ENCODE measurements at places on chromosomes 7 and 10. TPM values are rescaled to one million over a fixed set of nuclear protein-coding genes. Genes with fewer than 3 reads are reported as not detected.
A peak's percentile ranks its signal among the peaks of the same experiment; 100 is the strongest.

DNA sequence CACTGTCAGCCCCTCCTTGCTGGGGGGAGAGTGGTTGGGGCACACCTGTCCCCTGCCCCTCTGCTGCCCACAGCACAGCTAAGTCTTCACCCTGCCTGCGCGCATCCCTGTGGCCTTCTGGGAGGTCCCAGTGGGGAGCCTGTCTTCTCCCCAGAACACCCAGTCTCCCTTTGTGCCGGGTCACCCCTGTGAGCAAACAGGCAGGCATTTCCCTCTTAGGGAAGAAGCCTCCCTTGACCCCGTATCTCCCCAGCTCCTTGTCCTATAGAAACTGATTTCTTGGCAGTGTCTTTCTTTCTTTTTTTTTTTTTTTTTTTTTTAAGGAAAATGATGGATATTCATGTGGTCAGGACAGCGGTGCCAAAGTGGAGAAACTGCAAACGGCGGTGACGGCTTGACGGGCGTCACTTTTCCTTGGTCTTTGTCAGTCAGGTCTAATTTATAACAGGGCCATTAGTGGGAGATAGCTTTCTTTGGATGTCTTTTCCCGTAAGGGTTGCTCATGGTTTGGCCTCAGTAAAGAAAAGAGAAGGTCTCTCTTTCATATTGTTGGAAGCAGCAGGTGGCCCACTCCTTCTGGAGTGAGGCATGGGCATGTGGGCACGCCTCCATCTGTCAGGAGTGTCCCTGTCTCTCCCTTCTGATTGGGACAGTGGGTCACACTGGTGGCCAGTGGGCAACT lies 115.3 kb downstream of the NKX6-2 start:
- no peak overlapping the region for H3K4me3 ChIP-seq
- peaks cover 8% of the 10 kb centered on the region for H3K4me1 ChIP-seq
- no peaks in the 10 kb centered on the region for H3K27me3 ChIP-seq
- no peak for DNase-seq
- no peak overlapping the region for H3K27ac ChIP-seq

DNA sequence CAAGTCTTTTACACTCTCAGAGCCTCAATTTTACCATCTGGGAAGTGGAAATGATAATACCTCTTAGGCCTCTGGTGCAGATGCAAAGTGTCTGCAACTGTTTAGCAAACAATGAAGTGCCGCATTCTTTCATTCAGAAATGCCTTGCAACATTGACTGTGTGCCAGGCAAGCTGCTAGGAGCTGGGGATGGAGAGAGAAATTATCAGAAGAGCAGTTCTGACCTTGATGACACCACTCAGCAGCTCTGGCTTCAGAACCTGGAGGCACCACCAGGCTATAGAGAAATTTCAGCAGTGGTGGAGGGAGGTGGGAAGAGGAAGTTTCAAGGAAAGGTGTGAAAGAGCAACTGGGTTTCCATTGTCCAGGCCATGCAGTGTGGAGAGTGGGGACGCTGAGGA lies 78.1 kb upstream of the HABP2 start:
- H3K27me3 ChIP-seq: no peaks in the 10 kb centered on the region
- H3K27ac ChIP-seq: no peak overlapping the region
- no peaks in the 10 kb centered on the region for H3K36me3 ChIP-seq
- H3K4me1 ChIP-seq: no peaks in the 10 kb centered on the region

- peaks cover 3% of the 10 kb centered on the region for H3K27me3 ChIP-seq
- H3K4me3 ChIP-seq: no peak overlapping the region
- H3K27ac ChIP-seq: no peak overlapping the region
- no peaks in the 10 kb centered on the region for H3K36me3 ChIP-seq
These were observed 22.7 kb upstream of the SLC35B4 start for GRCh38 chr7:134339475-134339874.

- peaks cover 6% of the 10 kb centered on the region for H3K4me1 ChIP-seq
- no peak overlapping the region for H3K27ac ChIP-seq
These were observed 43.5 kb downstream of the ADK start for GRCh38 chr10:74194545-74194944.

DNA sequence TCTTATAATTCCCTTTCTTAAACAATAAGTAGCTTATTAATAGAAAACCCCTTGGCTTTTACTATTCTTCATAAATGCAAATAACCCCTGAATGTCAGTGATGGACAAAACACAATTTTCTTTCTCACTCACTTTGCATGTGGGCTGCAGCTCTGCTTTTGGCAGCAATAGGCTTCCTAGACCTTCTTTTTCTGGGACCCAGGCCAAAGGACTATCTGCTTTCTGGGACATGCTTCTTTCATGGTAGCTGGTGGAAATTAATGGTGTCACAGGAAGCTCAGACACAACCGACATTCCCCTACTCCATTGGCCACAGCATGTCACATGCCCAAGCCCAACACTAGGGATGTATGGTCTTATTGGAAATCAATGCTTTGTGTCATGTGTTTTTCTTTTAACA lies 134.3 kb upstream of the MDFIC start:
- no peak overlapping the region for H3K27ac ChIP-seq
- no peak overlapping the region for H3K4me3 ChIP-seq
- no peak for DNase-seq
- no peaks in the 10 kb centered on the region for H3K4me1 ChIP-seq
- H3K36me3 ChIP-seq: no peaks in the 10 kb centered on the region

- no peak overlapping the region for H3K27ac ChIP-seq
- H3K36me3 ChIP-seq: no peaks in the 10 kb centered on the region
These were observed 15.8 kb upstream of the FRMPD2 start for GRCh38 chr10:48290286-48290685.

- peak; percentile 22 for DNase-seq
- no peaks in the 10 kb centered on the region for H3K27me3 ChIP-seq
- H3K27ac ChIP-seq: no peak overlapping the region
- peaks cover 5% of the 10 kb centered on the region for H3K4me1 ChIP-seq
- no peaks in the 10 kb centered on the region for H3K36me3 ChIP-seq
These were observed 86.5 kb downstream of the HIPK2 start for GRCh38 chr7:139691253-139691781.

DNA sequence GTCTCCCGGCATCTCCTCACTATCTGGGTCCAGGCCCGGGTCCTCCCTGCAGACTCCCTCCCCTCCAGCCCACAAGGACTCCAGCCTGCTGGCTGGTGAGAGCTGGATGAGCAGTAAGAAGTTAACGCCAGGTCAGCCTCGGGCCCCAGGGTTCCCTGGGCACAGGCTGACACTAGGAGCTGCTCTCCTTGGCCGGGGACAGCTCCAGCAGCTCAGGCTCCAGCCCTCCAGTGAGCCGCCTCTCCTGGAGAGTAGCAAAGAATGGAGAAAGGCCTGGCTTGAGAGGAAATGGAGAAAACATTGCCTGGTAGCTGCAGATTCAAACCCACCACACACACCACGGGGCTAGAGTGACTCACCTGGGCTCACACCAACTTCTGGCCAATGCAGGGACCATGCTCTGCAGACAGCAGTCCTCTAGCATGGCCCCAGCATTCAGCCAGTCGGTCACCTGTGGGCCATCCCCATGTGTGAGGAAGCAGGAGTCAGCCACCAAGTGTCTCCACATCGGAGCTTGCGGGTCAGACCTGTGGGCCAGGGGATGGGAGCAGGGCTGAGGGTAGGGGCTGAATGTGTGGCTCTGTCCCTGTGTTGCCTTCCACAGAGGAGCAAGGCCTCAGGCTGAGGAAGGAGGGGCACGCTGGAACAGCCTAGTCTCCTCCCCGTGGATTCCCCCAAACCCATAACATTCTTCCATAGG lies 6.5 kb downstream of the SAP25 start:
- H3K4me1 ChIP-seq: no peaks in the 10 kb centered on the region
- no peak overlapping the region for H3K27ac ChIP-seq
- no peaks in the 10 kb centered on the region for H3K27me3 ChIP-seq
- no peak overlapping the region for H3K4me3 ChIP-seq

- no peaks in the 10 kb centered on the region for H3K27me3 ChIP-seq
- H3K36me3 ChIP-seq: no peaks in the 10 kb centered on the region
- H3K4me1 ChIP-seq: no peaks in the 10 kb centered on the region
These were observed 33.0 kb downstream of the EN2 start for GRCh38 chr7:155490697-155491628.

DNA sequence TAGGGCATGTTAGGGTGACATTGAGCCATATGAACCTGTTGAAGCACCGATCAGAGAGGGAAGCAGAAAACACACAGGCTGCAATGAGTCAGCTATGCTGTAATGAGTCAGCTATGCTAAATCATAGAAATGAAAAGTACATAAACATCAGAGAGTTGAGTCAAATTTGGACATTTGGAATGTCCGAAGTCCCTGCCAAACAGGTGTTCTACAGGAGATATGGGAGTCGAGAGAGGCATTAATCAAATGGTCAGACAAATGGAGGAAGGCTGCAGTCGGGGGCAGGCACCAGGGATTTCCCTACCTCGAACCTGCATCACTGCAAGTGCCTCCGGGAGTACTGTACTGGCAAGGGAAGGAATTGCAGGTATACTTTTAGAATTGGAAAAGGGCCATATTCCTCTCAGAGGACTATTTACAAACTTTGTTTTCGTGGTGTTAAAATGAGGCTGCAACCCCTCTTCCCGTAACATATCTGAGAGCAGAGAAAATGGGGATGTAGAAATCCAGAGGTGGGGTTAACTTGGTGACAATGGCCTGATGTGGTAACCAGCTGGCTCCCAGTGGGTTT lies 8.8 kb upstream of the ZC3HAV1 start:
- H3K4me3 ChIP-seq: no peak overlapping the region
- peaks cover 3% of the 10 kb centered on the region for H3K27me3 ChIP-seq
- DNase-seq: peak; percentile 63
- no peaks in the 10 kb centered on the region for H3K36me3 ChIP-seq
- H3K27ac ChIP-seq: no peak overlapping the region
- no peaks in the 10 kb centered on the region for H3K4me1 ChIP-seq

DNA sequence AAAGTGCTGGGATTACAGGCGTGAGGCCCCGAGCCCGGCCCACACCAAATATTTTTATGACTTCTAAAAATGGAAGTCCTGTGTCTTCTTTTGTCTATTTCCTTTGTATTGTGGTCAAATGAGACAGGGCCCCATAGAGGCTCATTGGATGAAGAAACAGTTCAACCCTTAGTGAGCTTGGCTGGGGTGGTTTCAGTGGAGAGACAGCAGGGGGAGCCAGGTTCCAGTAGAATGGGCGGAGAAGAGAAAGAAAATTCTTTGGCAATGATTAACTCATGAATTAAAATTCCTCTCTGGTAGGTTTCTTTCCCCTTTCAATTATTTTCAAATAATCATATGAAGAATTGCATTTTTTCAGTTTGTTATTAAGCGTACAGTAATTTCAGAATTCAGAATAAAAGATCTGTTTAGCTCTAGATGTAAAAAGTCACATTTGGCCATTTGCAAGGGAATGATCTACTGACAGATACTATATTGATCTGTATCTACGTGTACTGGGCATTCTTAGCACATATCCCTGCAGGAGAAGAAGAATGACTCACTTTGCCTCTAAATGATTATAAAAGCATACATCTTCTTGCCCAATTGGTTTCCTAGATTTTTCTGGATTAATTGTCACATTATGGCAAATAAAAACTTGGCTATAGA lies 43.2 kb downstream of the PNLIPRP3 start:
- DNase-seq: no peak
- H3K27me3 ChIP-seq: no peaks in the 10 kb centered on the region
- H3K36me3 ChIP-seq: no peaks in the 10 kb centered on the region
- H3K4me1 ChIP-seq: no peaks in the 10 kb centered on the region
- H3K4me3 ChIP-seq: no peak overlapping the region

DNA sequence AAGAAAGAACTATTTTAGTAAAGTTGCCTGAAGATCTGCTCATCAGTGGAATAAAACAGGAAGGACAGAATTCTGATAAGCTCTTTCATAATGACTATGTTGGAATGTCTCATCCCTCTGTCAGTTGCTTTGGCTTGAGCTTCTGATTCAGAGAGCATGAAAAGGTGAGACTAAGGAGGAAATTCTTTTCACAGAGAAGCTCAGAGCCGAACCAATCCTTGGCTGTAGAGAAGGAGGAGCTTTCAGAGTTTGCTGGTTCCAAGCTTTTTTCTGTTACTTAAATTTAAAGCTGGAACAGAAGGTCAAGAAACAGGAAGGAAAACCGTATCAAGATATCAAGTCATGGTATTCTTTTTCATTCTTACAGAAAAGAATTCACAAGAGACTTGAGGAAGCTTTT lies 24.0 kb downstream of the GSTO2 start:
- H3K27me3 ChIP-seq: no peaks in the 10 kb centered on the region
- H3K36me3 ChIP-seq: no peaks in the 10 kb centered on the region
- no peak overlapping the region for H3K4me3 ChIP-seq
- H3K27ac ChIP-seq: no peak overlapping the region
- no peak for DNase-seq

- no peak for DNase-seq
- no peak overlapping the region for H3K4me3 ChIP-seq
- H3K36me3 ChIP-seq: no peaks in the 10 kb centered on the region
These were observed 144.3 kb downstream of the ANKRD30A start for GRCh38 chr10:37269554-37270256.

DNA sequence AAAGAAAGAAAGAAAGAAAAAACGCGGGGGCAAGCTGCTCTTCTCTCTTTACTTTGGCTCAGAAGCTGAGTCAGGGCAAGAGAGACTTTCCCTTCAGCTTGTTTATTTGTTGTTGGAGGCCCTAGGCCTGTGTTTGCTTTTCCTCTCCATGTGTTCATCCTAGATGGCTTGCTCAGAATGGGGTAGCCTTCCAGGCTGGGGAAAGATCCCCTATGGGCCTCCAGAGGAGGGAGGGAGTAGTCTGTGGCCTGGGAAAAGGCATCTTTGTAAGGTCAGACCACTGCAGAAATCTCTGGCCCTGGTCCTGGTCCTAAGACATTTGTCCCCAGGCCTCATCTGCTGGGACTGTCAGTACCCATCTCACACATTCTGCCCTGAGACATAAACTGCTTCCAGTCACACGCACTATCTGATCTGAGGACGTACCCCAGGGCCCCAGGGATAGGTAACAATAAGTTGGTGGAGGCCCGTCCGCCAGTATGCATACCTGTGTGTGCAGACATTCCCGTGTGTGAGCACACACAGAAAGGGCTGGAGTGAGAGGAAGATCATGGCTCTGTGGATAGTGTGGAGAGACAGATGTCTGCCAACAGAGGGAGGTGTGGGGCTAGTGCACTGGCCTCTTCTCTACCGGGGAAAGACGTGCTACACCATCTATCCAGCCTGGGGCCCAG lies 4.9 kb upstream of the SCD start:
- no peaks in the 10 kb centered on the region for H3K27me3 ChIP-seq
- no peak overlapping the region for H3K4me3 ChIP-seq
- DNase-seq: peak; percentile 47
- H3K4me1 ChIP-seq: peaks cover 4% of the 10 kb centered on the region

DNA sequence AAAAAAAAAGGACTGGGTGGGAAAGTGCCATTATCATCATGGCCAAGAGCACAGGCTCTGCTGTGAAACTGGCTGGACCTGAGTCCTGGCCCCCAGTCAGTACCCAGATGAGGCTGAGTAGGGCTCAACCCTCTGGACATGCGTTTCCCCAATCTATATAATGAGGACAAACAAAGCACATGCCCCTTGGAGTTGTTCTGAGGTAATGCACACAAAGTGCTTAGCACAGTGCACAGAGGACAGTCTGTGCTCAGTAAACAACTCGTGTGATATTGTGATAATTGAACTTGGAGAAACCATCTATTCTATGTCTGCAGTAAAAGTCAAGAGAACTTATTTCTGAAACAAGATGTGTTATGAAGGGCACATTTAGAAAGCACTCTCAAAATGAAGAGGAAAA lies 138.8 kb downstream of the KCNMA1 start:
- H3K27ac ChIP-seq: no peak overlapping the region
- H3K4me1 ChIP-seq: peaks cover 19% of the 10 kb centered on the region
- H3K36me3 ChIP-seq: no peaks in the 10 kb centered on the region
- DNase-seq: no peak

GRCh38 chr10:28947171-28947570 lies 269.9 kb downstream of the BAMBI start:
- no peaks in the 10 kb centered on the region for H3K4me1 ChIP-seq
- H3K27me3 ChIP-seq: no peaks in the 10 kb centered on the region
- DNase-seq: peak; percentile 25

The EVX1 gene
- polyA plus RNA-seq: not detected

The NUTM2D gene
- polyA plus RNA-seq: 1.1 TPM

The NRG3 gene
- polyA plus RNA-seq: not detected

The CTTNBP2 gene
- 15.7 TPM for polyA plus RNA-seq

The NUPR2 gene
- not detected for polyA plus RNA-seq

The PNLIPRP2 gene
- not detected for polyA plus RNA-seq

The PON1 gene
- polyA plus RNA-seq: not detected

The GRM3 gene
- polyA plus RNA-seq: not detected

The LRRD1 gene
- polyA plus RNA-seq: 0.02 TPM
